ENCODE measurements at places on chromosomes 7 and 10. TPM values are rescaled to one million over a fixed set of nuclear protein-coding genes. Genes with fewer than 3 reads are reported as not detected.

GRCh38 chr10:58733436-58733835 lies 220.8 kb downstream of the BICC1 start:
- DNase-seq = no peak

DNA sequence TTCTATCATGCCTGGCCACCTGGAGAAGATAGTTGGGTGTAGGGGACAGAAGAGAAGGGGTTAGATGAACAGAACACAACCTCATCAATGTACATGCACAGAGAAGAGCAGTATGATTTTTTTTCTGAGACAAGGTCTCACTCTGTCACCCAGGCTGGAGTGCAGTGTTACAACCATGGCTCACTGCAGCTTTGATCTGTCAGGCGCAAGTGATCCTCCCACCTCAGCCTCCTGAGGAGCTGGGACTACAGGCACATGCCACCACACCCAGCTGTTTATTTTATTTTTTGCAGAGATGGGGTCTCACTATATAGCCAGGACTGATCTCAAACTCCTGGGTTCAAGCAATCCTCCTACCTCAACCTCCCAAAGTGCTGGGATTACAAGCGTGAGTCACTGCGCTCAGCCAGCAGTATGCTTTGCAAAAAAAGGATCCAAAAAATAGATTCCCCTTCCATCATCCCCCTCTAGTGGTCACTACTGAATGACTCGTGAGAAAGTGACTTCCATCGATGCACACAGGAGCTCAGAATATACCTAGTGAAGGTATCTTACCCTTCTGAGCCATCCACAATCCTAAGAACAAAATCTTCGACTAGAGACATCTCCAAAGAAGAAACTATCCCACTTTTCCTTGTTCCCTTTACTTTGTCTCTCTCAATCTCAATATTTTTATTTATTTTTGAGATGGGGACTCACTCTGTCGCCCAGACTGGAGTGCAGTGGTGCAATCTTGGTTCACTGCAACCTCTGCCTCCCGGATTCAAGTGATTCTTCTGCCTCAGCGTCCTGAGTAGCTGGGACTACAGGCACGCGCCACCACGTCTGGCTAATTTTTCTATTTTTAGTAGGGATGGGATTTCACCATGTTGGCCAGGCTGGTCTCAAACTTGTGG lies 21.0 kb downstream of the ZCWPW1 start:
- no peak for DNase-seq

- DNase-seq = no peak
Measured at GRCh38 chr7:17680026-17680425, 260.3 kb downstream of the SNX13 start.

The HKDC1 gene
- 2.5 TPM for total RNA-seq

DNA sequence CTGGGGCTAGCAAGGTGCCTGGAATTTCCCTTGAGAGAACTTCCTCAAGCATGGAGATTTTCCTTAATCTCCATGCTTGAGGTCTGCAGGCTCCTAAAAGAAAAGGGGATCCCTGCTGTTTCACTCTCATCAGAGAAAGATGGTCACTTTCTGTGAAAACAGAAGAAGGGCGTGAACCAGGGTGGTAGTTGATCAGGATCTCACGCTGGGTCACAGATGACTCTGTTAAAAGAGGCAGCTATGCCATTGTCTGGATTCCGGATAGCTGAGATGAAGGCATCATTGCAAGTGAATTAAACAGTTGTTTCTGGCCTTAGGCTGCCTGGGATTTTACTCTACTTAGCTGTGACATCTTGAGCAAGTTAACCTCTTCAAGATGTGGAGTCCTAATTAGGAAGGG lies 525.9 kb downstream of the TYW1 start:
- no peak for DNase-seq

- no peak for DNase-seq
Measured at GRCh38 chr7:78017591-78018100, 219.1 kb downstream of the PHTF2 start.

DNA sequence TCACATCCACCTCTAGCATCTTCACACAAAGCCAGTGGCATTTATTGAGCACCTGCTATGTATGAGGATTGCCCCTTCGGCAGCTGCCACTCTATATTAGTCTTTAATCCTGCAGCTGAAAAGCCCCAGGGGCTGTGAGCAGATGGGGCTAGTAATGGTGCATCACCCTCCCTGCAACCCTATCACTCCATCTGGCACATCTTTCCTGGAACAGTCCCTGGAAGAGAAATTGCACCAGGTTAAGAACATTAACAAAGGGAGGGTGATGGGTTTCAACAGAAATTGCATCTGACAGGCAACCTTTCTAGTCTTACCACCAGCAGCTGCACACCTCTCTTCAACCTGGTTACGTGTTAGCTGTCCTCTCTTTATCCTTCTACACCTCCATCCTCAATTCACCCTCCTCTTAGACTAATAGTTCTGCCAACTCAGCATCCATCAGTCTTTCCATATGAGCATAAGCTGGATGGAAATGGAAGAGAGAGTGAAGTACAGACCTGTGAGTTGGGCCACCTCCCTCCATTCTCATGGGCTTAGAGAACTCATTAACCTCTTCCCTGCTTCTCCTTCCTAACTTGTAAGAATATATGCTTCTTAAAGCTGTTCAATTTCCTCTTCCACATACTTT lies 168.6 kb upstream of the NEBL start:
- no peak for DNase-seq

The MYL10 gene
- not detected for total RNA-seq

DNA sequence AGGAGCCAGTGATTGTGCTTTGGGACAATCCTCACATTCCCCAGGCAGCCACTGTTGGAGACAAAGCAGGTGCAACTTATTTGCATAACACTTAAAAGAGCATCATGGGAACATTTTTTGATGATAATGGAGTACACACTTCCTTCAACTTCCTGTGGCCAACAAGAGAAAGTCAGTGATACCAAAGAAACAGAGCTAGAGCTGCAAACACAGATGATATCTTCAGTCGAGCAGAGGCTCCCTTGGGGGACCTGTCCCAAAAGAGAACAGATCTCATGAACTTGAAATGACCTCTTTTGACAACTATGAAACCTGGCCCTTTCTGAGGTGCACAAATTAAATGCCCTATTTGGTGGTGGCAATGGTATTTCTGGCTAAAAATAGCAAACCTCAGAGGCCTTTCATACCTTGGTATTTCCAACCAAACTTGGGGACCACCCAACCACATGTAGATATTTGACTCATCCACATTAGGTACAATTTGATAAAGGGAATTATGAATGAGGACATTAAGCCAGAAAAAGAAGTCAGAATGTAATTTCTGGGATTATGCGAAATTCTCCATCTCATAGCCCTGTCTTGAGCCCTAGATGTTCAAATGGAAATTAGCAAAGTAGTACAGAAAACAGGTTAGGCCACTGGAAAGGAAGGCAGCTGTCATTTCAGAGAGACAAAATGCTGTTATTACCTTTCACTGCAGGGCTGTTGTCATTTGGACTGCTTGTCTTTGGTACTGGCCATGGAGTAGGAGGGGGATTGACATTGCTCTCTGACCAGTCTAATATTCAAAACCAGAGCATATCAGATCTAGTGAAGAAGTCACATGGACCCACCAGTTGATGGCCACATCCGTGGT lies 146.2 kb downstream of the ICA1 start:
- DNase-seq = no peak

DNA sequence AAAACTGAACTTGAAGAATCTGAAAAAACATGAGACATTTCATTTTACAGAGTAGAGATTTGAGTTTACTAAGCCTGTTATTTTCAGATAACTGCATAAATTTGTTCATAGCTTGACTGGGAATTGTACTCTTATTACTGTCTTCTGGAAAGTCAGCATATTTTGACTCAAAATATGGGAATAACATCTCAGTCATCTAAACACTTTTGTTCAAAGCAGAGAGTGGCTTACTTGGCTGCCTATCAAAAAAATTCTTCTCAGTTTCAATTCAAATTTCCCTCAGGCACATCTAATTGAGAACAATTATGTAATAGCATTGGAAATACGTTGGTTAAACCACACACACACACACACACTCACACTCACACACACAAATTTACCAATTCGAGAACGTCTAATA lies 384.6 kb downstream of the ARL4A start:
- DNase-seq = no peak

DNA sequence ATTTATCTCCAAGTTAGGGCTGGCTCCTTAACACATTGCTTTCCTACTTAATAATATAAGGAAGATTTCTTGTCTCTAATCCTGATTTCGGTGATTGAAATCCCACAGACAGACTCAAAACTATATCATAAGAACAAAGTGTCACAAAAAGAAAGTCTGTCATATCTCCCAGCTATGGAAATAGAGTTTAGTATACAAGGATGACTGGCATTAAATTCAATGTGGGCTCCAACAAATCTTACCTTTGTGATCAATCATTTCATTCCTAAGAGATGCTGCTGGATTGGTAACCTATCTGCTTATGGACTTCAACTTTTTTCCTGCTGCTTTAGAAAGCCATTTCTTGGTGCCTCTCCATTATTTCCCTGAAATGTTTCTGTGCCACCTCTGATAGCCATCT lies 39.5 kb upstream of the ZRANB1 start:
- no peak for DNase-seq

- DNase-seq = no peak
Measured at GRCh38 chr10:86178401-86179152, 188.0 kb downstream of the GRID1 start.

DNA sequence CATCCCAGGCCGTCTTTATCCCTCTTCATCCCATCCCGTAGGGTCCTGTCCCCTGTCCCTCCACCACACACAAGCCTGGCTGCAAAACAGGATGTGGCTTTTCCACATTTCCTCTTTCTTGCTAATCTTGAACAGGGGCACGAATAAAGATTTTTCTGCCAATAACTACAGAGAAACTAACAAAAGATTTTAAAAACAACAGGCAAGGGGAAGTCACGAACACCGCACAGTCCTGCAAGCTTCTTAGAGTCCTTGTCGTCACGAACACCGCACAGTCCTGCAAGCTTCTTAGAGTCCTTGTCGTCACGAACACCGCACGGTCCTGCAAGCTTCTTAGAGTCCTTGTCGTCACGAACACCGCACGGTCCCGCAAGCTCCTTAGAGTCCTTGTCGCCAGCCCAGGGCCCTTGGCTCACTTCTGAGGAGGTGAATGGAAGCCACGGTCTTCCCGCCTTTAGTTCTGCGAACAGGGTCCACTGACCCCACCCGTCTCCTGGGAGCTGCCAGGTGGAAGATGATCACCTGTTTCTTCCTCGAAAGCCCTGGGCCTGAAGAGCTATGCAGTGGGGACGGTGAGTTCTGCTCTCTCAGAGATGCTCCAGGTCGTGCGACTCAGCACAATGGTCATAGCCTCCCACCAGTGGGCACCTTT lies 10.3 kb upstream of the INSIG1 start:
- no peak for DNase-seq

DNA sequence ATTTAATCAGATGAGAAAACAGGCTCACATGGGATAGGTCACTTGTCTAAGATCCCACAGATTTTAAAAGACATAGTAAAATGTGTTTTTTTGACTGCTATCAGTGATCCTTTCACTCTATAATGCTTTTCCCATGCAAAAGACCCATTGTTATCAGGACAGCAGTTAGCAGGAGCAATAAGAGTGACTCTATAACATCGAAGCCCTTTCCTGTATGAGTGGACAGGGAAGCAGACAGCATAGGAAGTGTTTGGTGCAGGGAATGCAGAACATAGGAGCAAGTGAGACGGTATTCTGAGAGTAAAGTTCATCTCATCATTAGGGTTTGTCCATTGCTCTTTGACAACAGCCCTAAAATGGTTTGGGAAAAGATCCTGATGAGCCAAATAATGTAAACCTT lies 68.5 kb downstream of the SLC25A13 start:
- no peak for DNase-seq

DNA sequence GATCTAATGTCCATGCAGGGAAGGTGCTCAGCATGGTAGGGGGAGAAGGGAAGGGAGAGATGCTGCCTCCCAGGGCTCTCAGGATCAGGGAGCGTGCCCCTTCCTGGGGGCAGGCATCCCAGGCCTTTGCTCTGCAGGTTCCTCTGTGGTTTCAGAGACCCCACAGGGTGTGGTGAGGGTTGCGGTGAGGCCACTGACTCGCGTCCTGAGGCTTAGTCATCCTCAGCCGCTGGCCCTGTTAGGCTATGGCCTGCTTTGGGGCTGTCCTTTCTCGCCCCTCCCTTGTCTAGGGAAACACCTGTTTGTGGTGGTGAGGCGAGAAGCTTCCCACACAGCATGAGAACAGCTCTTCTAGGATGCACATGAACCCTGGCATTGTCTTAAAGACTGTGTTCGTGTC lies 558.3 kb upstream of the FOXK1 start:
- no peak for DNase-seq

DNA sequence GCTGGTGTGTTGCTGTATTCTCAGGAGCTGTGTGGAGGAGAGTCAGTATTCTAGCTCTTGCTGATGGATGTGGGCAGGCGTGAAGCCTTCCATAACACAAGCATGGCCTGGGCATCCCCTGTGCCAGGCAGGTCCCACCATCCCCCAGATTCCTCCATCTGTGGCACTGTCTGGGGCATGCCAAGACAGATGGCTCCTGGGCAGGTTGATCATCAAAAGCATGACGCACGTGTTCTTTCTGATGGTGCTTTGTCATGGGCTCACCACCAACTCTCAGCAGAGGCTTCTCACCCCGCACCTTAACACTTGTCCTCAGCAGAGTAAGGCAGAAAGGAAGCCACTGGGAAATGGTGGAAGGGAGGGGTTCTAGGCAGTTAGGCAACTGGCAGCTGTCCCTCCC lies 364.3 kb downstream of the PLXNA4 start:
- no peak for DNase-seq

DNA sequence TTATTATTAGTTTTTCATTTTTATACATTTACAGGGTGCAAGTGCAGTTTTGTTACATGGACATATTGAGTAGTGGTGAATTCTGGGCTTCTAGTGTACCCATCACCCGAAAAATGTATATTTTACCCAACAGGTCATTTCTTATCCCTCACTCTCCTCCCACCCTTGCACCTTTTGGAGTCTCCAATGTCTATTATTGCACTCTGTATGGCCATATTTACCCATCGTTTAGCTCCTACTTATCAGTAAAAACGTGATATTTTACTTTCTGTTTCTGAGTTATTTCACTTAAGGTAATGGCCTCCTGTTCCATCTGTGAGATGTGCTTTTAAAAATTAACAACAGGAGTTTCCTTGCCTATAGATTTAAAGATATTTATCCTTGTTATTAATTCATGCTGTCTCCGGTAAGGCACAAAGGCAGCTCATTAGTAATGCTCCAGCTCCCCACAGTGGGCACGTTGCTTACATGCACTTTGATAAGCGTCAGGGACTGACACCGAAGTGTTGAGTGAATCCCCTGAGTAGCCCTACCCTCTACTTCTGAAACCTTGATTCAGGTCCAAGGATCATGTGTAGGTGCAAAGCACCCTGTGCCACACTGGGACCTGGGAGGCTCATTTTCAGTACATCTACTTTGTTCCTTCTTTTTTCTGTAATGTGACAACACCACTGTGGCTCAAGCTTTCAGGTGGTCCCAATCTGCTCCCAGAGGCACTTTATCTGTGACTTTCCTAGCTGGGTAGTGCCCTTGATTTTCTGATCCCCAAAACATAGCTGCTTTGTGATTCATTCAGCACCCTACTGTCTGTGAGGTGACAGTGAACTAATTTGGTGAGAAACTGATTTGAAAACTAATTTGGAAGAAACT lies 27.3 kb downstream of the HYAL4 start:
- DNase-seq = no peak
